Left forelimb (tissue), 1 donor: ENCODE measurements at places on chromosomes 12 and 14.

- peak; percentile 78 for DNase-seq
Measured at GRCh38 chr14:102088012-102088792, 1.4 kb upstream of the HSP90AA1 start.

DNA sequence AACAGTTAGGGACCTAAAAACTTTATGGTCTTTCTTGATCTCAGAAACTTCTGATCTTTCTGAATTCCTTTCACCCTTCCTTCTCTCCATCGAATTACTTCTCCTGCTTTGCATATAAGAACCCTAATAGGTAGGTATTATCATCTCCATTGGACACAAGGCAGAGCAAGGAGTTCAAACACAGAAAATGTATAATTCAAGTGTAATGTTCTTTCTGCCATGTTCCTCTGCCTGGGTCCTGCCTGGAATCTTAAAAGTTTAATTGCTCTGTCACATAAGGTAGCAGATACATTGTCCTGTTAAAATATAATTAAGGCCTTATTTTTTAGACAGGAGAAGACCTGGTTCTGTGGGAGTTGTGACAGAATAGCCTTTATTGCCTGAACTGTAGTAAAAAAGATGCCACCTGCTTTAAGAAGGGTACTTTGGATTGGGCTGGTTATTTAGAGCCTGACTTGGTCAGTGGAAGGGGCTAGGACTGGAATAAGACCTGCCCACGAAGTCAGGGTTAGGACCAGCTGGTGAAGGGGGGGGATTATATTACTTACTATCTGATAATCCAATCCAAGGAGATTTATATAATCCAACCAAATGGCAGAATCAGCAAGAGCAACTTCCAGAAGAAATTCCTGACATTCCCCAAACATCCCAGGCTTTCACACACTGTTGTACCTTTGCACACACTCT is 10.4 kb downstream of the G2E3 start:
- no peak for DNase-seq

GRCh38 chr14:50366115-50366514 is 30.6 kb downstream of the CDKL1 start:
- DNase-seq = no peak

- no peak for DNase-seq
Measured at GRCh38 chr12:88876857-88877256, 296.6 kb upstream of the KITLG start.

DNA sequence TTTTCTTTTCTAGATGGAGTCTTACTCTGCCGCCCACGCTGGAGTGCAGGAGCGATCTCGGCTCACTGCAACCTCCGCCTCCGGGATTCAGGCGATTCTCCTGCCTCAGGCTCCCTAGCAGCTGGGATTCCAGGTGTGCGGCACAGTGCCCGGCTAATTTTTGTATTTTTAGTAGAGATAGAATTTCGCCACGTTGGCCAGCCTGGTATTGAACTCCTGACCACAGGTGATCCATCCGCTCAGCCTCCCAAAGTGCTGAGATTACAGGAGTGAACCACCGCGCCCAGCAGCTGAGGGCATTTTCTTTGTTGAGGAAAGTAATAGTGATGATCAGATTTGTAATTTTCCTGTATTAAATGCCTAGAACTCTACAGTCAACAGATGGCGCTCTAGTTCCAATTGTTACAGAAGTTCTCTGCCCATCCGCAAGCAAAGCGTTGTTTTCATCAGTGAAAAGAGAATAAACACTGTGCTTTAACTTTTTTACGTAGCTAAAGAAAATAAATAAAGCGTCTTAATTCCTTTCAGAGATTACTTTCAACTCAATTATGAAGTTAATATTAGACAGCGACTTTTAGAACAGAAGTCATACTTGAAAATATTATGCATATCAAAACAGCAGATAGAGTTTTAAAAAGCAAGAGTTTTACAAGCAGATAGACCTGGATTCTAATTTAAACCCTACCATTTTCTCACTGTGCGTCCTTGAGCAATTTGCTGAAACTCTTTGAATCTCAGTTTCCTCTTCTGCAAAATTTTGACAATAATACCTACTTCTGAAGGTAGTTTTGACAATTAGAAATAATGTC is 335.1 kb downstream of the DUSP6 start:
- no peak for DNase-seq

DNA sequence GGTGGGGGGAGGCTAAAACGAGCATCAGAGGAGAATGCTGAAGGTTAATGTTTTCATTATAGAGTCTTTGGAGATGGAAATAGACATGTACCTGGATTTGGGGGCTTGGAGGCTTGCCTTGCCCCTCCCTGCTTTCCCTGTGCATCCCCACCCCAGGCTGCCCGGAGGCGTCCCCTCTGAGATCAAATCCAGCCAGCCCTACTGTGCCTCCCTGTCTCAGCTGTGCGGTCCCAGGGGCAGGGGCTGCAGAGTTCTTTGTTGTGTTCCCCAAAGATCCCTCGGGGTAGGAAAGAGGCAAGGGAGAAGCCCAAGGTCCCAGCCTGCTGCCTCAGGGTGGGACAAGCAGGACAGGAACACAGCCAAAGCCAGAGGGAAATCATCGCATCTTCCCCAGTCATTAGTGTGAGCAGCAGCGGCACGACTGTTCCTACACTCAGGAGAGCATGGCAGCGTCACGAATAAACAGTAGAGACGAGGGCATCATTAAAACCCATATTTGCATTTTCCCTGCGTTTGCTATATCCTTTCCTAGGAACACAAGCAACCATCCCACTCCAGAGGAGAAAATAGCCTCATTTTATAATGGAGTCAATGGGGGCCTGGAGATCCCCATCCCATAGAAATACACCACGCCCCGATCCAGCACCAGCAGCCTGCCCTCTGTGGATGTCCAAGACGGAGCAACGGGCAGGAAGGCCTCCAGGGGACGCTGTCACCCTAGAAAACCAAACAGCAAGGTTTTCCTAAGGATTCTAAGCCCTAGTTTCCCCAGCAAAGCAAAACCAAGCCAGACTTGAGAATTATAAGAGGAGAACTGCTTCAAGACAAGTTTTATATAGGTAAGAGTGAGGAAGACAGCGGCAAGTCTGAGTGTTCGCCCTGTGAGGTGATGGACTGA is 32.4 kb downstream of the ANO2 start:
- no peak for DNase-seq

GRCh38 chr12:608921-609320 is 54.3 kb downstream of the NINJ2 start:
- no peak for DNase-seq

- no peak for DNase-seq
Measured at GRCh38 chr12:125163148-125163547, 97.9 kb downstream of the AACS start.

GRCh38 chr12:109092497-109093021 is 713 bp downstream of the ALKBH2 start:
- no peak for DNase-seq

DNA sequence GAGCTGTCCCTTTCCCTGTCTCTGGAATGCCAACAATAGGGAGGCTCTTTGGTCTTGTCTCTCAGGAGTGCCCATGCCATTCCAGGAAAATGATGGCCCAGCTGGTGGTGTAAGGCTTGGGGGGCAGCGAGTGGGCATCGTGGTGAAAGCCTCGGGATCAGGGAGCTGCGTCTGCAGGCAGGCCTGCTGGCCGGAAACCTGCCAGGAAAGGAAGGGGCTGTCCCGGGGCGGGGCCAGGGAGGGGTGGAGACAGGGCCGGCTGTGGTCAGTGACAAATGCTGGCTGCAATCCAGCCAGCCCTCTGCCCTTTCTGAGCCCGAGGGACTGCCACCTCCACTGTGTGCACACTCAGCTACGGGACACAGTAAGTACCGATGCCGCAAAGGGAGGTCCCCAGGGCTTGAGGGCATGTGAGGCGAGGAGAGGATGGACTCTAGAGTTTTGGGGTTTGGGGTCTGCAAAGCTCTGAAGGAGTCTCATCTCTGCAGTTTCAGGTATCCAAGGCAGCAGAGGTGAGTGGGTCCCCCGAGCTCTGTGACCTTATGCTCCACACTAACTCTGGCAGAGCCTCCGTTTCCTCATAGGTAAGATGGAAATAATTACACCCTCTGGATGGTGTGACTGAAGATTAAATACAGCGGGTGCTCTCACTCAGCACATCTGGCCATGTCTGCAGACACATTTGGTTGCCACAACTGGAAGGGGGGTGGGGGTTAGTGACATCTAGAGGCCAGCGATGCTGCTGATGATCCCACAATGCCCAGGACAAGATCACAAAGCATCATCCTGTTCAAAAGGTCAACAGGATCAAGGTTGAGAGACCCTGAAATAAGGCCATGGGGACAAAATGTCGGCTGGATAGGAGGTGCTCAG is at the start of gene SERPINA5:
SERPINA5 (plus strand) TSS at position 300 of the 873 bp plus-strand sequence. CDS start 5,937 bp downstream, outside the sequence.
- DNase-seq = no peak

DNA sequence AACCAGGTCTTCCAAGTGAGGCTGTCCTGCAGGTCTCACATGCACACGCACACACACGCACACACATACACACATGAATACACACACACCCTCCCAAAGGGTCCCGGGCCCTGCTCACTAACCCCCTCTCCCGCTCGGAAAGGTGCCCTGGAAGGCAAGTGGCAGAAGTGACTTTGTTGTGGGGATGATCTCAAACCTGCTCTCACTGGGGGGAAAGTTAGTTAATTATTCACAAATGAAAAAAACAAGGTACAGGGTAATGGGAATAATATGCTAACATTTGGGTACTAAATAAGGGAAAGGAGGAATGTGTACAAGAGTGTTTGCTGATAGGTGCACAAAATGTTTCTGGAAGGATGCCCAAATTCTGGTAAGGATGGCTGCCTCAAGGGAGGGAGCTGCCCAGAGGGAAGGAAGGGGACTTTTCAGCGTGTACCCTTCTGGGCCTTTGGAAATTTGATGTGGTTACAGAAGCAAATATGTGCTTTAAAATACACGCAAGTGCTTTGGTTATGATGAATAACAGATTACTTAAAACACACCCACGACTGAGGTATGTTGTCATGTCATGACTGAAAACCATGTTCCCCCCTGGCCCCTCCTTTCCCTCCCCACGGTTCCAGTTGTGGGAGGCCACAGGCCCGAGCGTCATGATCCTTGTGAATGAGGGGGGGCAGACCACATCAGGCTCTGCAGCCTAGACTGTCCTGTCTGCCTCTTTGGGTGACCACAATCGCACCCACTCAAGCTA is 43.3 kb upstream of the PLEKHG6 start:
- no peak for DNase-seq

DNA sequence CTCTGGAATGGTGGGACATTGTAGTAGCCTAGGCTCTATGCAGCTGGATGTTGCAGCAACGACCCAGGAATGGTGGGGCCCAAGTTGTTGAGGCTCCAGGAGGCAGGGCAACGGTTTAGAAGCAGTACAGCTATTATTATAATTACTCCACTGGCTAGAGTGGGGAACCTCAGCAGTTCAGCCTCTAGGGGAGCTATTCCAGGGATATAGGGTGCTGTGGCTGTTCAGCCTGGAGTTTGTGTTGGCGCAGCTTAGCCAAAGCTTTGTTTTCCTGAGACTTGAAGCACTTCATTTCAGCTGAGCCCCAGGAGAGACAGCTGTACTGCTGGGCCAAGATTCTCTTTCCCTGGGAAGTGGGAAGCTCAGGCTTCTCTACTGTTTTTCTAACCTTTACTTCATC is 1023.0 kb upstream of the ATXN7L3B start:
- no peak for DNase-seq
